Putamen (tissue), 1 donor: ENCODE measurements at places on chromosomes 6 and 20.

GRCh38 chr6:157861814-157862213 lies 38.8 kb downstream of the SNX9 start:
- no peak for DNase-seq

DNA sequence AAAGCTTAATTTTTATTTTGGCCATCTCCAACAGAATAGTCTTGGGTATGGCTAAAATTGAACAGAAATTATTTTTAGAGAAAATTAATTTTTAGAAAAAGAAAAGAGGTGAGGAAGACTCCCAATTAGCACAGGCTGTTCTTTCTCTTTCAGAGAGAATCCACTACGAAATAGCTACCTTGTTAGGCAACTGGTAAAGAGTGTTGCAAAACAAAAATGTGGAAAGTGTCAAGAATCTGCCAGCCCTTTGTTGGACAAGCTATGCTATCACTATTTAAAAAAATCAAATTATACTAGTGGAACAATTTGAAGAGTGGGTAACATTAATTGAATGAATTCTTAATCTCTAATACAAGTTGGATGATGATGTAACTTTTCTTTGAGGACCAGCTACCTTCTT lies 19.2 kb upstream of the ZSCAN9 start:
- DNase-seq, result no peak

GRCh38 chr6:94215552-94215951 lies 796.2 kb upstream of the EPHA7 start:
- no peak for DNase-seq

DNA sequence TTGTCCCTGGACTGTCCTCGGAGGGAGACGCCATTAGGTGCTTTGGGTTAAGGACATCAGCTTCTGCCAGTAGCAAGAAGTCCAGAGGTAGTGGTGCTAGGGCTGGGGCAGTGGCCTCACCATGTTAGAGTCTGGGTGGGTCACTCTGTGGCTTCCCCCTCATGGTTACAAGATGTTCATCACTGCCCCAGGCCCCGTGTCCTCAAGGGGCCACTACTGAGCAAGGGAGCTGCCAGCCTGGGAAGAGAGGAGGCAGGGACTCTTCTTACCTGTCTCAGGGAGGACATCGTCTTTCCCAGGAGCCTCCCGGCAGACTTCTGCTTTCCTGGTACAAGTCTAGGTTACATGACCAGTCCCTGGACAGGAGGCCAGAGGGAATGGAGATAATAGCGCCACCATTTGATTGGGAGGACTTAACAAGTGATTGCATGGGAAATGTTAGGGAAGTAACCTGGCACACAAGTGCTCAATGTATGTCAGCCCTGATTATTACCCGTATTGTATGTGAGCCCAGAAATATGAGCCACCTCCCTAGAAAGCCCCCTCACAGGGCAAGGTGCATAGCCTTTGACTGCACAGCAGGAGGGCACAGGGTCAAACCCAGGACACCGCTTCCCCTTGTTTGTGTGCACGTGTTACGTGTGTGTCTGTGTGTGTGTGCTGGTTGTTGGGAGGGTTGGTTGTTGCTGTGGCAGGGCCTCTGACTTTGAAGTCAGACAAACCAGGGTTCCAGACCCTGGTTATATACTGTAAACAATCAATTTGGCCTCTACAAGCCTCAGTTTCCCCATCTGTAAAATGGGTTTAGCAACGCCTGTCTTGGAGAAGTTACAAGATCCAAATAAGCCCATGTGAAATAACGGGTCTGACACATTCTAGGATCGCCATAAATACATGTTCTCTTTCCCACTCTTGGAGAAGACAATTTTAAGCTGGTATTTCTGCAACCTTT lies 30.0 kb downstream of the SIRPA start:
- DNase-seq, result no peak

DNA sequence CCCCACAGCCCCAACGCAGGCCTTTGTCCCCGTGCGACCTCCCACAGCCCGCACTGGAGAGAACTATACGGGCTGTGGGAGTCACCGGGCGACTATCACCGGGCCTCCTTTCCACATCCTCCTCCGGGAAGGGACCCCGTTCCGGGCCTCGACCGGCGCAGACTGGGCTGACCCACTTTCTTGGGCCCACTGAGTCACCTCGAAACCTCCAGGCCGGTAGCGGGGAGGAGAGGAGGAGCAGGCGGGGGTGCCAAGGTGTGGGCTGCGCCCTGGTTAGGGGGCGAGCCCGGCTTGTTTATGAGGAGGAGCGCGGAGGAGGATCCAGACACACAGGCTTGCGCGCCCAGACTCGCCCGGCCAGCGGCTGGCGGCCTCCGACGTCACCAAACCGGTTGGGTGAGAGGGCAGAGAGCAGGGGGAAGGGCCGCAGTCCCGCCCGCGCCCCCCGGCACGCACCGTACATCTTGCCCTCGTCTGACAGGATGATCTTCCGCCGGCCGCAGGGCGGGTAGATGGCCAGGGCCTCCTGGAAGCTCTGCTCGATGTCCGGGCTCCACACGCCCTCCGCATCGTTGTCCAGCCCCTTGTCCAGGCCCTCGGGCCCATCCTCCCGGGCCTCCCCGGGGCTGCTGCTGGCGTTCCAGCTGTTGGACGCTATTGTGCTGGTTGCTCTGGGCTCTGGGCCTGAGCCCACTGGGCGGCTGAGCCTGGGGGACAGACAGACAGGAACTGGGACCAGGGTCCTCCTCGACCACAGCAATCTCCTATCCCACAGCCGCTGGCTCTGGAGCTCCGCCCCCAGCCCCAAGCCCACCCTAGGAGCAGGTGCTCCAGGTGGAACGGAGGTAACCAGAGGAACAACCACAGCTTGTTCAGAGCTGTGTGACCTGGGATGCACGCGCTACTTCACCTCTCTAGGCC lies 10.6 kb downstream of the TEAD3 start:
- no peak for DNase-seq

DNA sequence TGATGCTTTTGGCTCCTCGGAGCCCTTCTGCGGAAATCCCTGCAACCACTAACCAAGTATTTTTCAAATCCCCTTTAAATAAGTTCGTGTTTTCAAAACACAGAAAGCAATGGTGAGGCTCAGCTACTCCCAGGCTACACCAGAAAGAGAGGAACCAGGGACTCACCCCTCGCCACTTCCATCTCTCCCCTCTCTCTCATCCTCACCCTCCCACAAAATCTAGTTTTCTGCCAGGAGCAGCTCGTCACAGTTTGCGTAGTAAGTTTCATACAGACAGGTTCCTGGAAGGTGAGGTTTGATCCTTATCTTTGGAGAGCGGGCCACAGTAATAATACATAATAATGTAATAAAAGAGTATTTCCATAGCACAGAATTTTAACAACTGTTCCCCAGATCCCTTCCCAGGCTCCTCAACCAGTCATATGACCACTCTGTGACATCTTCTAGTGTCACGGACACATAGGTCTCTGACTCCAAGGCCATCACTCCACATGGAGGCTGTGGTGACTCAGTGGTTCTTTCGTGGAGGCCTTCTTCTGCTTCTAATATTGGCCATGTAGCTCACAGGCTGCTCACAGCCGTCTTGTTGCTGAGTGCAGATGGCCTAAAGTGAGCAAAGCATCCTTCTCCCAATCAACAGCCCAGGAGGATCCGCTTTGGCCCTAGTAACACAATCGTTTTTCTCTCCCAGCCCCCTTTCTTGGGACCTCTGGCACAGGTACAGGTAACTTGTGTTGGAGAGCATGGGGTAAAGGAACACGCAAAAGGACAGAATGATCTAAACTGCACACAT lies 295.7 kb downstream of the CDC5L start:
- no peak for DNase-seq

GRCh38 chr6:64293298-64293697 lies 657.7 kb downstream of the PHF3 start:
- no peak for DNase-seq

DNA sequence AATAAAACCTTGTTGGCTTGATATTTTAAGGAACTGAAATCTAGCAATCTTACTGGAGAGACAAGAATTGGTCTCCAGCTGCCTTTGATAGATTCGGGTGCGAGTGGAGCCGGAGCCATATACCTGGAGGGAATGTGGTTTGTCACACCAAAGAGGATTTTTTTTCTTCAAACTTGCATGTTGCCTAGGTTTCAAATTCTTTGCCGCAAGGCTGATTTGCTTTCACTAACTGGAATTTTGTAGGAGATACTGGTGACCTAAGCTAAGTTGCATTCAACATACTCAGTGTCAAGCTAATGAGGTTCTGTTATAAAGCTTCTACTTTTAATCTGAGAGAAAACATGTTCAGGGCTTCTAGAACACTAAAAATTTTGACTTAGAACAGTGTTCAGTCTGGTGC lies 39.7 kb upstream of the ASIP start:
- DNase-seq, result no peak

GRCh38 chr20:57414867-57415592 lies 23.8 kb downstream of the RBM38 start:
- DNase-seq, result no peak

DNA sequence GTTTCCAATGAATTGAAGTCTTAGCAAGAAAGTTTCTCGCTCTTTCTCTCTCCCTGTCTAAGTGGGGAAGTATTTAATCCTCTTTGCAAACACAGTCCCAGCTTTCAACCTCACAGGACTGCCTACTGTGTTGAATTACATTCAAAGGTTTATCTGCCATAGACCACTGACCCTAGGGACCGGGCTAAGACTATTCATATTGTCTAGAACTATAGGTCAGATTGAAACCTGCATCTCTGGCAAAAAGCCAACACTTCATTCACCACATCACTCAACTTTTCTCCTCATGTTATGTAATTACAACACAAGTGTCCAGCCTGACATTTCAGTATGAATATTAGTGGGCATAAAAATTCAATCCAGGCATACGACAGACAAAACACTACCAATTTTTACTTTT lies 314.7 kb upstream of the RSPO3 start:
- DNase-seq, result no peak

GRCh38 chr6:144597511-144597910 lies 312.4 kb downstream of the UTRN start:
- no peak for DNase-seq

DNA sequence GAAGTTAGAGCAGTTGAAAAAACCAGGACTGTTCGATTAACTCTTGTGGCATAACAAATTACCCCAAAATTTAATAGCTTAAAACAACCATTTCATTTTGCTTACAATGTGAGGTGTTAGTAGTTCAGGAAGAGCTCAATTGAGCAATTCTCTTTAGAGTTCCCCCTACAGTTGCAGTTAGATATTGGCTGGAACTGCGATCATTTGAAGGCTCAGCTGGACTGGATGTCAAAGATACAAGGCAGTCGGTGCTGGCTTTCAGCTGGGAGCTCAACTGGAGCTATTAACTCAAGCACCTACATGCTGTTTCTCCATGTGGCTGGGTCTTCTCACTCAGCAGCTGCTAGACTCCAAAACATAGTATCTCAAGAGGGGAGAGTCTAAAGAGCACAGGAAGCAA lies 96.0 kb upstream of the LOC128125822 start:
- no peak for DNase-seq

DNA sequence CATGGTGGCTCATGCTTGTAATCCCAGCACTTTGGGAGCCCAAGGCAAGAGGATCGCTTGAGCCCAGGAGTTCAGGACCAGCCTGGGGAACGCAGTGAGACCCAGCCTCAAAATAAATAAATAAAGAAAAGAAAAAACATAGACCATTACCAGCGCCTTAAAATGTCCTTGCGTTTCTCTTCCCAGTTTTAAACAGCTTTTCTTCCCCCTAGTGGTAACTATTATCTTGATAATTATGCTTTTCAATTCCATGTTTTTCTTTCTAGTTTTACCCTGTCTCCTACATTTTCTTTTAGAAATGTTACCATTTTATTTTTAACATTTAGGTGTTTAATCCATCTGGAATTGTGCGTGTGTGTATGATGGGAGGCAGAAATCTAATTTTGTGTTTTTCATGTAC lies 24.4 kb downstream of the DNAH8 start:
- DNase-seq, result no peak

DNA sequence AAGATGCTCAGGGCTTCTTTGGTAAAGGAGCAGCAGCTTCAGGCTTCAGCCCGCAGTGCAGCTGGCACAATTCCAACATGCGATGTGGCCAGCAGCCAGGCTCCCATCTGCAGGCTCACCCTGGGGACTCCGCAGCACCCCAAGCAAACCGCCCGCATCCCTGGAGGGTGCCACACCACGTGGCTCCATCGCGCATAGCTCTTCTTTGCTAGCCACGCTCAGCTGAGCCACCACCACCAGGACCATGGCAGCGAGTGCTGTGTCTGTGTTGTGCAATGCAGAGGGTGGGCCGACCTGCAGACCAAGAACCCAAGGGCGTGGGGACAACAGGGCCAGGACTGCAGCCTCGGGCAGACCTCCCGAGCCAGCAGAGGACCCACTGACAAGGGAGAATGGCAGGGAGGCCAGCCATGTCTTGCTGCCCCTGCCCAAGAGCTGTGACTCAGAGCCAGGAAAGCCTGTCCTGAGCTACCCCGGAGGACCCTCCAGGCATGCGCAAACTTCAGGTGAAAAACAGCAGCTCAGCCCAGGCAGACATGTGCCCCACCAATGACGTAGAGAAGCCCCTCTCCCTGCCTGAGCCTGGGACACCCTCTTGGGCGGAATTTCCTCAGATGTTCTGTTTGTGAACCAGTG lies 87.8 kb downstream of the GINS1 start:
- no peak for DNase-seq

DNA sequence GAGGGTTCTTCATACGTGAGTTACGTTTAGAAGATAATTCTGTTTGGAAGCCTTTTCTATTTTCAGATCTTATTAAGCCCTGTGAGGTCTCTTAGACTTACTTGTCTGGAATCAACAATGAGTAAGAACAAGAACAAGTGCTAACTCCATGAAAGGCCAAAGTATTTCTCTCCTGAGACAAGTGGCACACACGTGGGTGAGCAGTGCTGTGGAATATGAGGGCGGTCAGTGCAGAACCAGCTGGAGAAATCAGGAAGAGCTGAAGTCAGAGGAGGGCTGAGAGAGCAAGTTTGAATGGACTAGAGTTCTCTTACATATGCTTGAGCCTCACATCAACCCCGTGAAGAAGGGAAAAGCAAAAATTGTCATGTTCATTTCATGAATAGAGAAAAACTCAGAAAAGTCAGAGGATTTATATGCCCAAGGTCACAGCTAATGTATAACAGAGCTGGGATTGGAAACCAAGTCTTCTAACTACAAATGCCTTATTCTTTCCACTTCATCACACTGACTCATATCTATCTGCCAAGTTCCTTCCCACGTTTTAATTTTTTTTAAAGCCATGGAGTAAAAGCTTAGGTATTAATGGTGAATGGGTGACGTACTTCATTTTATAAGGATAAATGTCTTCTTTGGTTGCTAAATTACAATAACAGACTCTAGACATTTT lies 201.3 kb upstream of the DTNBP1 start:
- peak; percentile 46 for DNase-seq

- DNase-seq, result no peak
These were observed 53.5 kb downstream of the RCAN2 start for GRCh38 chr6:46437671-46438221.

- no peak for DNase-seq
These were observed 504.4 kb downstream of the BCKDHB start for GRCh38 chr6:80610846-80611245.

- no peak for DNase-seq
These were observed 393.4 kb upstream of the SULF2 start for GRCh38 chr20:48178633-48179032.

- DNase-seq, result no peak
These were observed 10.6 kb upstream of the PROKR2 start for GRCh38 chr20:5327356-5327755.
